ENCODE measurements at places on chromosomes 3 and 15.

- ATAC-seq, result no peak
Measured at GRCh38 chr15:75053748-75054125, 30.3 kb downstream of the PPCDC start.

DNA sequence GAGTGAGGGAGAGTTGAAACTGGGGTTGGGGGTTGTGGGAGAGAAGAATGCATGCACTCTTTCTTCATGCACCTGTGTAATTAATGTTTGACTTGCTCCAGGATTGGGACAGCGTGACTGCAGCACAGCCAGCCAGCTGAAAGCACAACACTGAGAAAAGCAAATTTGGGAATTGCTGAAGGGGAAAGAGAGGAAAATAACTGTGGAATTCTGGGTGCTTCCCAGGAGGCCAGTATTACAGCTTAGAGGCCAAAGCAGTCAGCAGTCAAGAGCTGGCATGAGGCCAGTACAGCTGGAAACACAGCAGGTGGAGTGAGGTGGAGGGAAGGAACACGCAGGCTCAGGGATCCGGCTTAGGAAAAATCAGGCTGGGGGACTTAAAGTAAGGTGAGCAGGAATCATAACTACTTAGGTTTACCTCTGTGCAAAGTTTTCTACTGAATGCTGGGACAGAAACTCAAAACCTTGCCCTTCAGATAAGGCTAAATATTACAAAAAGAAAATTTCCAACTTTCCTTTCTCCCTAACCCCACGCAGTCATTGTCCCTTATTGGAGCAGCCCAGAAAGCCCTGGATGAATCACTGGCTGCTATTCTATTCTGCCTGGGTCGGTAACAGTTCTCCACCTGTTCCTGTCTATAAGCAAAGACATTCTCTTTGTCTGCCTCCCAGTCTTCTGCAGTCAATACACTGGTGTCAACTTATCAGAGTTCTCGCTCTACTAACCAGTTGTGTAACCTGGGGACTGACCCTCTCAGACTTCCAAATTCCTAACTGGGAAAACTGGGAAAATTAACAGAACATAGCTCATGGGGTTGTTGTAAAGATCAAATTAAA, 167.2 kb downstream of the MAGI1 start:
- peak; percentile 67 for ATAC-seq

GRCh38 chr15:65945616-65946015, 76.3 kb downstream of the RAB11A start:
- no peak for ATAC-seq

- no peak for ATAC-seq
Measured at GRCh38 chr15:93823971-93824913, 407.1 kb upstream of the MCTP2 start.

DNA sequence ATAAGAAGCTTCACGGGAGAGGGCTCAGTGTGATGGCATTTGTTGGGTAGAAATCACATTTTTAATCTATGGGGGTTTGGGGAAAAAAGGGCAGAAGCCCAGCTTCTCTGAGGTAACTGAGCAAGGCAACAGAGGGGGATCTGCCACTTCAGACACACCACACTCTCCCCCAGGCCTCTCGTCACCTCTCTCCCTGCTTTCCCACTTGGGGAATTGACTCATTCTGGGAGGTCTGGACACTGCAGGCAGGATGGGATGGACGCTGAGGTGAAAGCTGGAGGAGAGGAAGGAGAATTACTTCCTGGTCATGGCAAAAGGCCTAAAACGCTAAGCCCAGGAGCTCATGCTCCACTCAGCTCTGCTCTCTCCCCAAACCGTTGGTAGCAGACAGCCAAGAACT, 33.2 kb downstream of the MYO5C start:
- ATAC-seq, result no peak
